Fibroblast of upper back skin (primary cell): ENCODE measurements at places on chromosomes 5 and 9.

DNA sequence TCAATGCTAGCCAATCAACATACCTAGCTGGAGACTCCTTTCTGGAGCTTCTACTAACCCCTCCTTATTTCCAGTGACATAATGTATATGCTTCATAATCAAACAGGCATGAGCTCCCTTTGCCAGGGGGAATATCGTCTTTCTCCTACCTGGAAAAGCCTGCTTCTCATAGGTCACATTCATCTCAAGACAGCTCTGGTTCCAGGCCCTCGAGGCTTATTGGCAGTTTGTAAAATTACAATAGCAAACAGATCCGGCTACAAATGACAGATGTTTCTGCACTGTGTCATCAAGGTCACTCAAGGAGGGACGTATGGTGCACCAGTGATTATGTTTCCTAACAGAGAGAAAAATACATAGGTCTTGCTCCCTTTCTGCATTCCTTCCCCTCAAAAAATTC lies 140.0 kb downstream of the SAXO1 start:
- DNase-seq: no peak

DNA sequence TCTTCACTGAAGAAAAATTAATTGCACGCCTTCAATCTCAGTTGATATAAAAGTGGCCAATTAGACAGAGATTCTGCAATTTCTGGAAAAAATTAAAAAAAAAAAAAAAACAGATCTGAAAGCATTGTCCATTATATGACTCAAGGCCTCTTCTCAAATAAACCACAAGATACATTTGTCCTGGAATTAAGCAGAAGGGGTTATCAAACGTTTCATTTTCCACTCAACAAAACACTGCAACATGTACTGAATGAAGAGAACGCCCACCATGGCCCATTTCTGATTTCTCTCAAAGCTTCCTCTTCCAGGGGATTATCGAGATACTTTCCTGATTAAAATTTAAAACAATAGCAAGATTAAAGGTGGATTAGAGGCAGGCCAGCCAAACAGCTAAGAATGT lies 5.8 kb upstream of the PAPPA start:
- DNase-seq: no peak

DNA sequence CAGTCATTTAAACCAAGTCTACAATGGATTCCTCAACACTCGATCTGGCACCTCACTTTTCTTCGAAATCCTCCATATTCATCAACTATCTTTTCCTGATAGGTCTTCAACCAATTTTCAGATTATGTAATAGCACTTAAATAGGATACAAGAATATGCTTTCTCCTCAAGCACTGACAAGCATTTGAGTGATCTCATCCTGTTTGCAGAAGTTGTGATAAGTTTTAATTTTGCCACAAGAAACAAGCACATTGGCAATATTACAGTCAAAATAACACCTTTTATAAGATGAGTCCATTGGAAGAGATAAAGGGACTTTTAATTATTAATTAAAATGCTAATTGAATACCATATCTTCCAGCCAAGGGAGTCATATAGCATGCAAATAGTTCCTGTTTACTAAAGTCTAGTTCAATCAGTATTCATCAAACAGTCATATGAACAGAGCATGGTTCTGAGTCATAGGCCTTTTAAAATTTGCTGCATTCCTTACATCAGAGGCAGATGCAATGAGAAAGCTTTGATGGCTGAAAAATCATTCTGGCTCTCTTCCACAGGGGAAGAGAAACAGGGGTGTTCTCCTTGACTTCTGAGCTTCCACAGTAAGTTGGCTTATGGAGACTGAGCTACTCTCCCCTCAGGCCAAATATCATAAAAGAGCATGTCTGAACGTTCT lies 32.7 kb upstream of the ZCCHC9 start:
- DNase-seq: peak; percentile 91

GRCh38 chr5:54581831-54582548 lies 64.4 kb downstream of the SNX18 start:
- DNase-seq: peak; percentile 58

DNA sequence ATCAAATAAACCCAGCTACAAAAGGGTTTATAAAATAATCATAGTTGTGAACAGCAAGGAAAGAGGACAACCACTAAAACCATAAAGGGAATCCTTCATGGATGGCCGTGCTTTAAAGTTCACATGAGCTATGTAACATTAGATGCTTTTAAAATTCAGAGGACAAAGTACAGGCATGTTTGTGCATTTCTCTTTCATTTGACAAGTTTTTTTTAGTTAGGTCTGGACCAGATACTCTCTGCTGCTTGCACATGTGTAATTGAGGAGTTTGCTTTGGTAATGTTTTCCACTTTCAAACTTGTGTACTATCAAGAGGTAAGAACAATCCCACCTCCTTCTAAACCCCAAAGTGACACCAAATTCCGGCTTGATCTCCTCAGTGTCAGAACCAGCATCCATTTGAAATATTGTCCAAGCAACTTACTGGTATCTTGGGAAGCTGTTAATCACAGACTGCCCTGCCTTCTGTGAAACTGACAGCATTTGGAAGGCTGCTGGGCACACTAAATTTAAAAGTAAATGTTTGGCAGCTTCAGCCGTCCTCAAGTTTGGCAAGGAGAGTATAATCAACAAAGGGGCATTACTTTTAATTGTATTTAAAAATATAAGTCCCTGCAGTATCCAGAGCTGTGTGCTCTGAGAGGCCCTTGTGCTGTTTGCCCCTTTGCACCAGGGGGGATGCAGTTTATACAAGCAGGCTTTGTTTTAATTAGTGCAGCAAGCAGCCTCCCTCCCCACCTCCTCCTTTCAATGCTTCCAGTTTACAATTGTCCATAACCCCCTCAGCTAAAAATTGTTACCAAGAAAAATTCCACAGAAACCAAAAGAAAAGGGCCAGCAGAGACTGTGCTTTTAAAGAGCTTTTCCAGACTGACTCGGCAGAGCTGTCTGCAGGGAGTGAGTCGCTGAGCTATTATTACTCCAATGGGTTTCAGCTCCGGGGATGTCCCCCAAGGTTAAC lies 328.3 kb upstream of the MPDZ start:
- peak; percentile 34 for DNase-seq

GRCh38 chr9:77987880-77988525 lies 43.6 kb downstream of the GNAQ start:
- DNase-seq: no peak

GRCh38 chr5:124395287-124395686 lies 351.2 kb downstream of the ZNF608 start:
- DNase-seq: no peak

DNA sequence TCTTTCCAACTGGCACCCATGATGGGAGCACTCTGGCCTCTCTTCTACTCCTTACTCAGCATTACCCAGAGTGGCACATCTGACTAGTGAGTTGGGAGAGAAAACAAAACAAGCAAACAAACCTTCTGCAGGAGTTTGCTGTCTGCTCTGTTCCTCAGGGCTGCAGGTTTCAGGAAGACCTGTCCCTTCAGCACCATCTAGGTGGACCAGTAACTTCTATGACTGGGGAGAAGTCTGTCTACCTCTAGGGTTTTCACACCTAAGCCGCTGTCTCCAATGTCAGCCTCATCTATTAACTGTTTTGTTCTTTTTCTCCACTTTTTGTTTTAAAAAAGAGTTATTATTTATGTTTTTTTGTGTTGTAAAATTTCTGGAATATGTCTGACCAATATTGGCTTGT lies 58.7 kb downstream of the RAB3C start:
- DNase-seq: no peak
